ENCODE measurements at places on chromosomes 7 and 10.
A peak's percentile ranks its signal among the peaks of the same experiment; 100 is the strongest.

DNA sequence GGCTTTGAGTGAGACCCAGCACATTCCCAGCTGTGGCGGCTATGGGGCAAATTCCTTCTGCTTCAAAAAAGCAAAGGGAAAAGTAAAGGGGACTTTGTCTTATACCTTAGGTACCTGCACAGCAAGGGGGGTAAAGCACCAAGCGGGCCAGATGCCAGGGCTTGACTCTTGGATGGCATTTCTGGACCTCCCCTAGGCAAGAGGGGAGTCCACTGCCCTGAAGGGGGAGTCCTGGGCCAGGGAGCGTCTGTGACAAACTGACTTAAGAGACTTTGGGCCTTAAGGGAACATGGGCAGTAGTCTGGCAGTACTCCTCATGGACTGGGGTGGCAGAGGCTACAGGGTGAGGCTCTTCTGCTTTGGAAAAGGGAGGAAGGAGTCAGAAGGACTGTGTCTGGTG, 16.1 kb upstream of the FOXI2 start:
- no peak for DNase-seq

DNA sequence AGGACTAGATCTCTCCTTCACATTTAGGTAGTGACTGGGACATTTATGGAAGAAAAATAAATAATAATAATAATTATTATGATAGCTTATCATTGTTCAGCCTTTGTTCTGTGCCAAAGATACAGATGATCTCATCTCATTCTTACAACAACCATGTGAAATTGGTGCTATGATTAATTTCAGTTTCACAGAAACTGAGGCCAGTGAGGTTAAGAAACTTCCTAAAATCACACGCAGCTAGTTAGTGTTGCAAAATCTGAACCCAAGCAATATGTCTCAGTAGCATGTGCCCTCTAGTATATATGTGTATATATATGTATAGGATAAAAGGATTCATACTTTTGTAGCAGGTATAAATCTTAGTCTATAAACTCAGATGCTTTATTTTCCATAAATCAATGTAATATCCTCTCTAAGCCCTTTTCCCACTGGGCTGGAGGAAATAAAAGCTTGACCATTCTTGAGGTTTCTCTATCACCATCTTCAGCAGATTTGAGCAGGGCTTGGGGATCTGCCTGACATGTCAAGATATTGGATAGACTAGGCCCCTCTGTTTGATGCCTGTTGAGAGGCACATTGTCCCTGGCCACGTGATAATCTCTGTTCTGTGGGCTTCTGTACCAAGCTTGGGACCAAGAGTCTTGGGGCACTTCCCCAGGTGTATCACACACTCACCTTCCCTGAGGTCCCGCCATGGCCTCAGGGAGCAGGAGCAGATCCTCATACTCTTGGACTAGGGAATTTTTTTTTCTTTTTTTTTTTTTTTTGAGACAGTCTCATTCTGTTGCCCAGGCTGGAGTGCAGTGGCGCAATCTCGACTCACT, 172.6 kb upstream of the NRP1 start:
- no peak for DNase-seq

- no peak for DNase-seq
Measured at GRCh38 chr7:2151801-2152612, 80.7 kb downstream of the MAD1L1 start.

DNA sequence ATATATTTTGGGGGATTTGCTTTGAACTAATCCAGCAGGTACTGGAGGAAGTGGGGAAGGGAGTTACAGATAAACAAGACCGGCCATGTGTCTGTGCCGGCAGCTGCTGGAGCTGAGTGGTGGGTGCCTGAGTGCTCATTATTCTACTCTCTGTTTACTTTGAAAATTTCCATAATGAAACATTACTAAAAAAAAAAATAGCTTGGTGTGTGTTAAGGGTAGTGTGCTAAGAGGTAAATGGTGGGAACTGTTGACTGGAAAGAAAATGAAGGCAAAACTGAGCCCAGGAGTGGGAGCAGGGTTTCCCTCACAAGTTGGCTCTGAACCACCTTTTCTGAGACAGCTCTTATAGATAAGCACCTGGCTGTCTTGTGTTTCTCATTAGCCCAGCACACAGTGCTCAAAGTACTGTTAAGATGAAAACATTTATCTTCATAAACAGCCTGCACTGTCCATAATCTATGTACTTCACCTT, 50.6 kb downstream of the PARD3 start:
- DNase-seq = no peak

DNA sequence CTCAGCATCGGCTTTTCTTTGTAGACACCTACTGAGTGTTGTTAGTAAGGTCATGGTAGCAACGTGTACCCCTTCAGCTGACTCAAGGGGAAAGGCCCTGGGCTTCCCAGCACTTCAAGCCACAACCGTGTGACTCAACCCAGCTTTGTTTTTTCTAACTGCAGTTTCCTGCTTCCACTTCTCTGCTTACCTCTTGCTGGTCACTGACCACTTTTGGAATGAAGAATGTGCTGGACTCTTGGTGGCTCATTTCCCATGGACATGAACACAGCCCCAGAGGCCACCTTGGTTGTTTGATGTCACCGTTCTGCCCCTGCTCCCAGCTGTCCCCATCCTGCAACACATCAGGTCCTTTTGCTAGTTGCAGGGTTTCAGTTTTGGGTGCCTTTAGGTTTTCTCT, 69.5 kb upstream of the ZNF438 start:
- peak; percentile 8 for DNase-seq

GRCh38 chr7:51459809-51460208, 143.2 kb upstream of the COBL start:
- DNase-seq = no peak

DNA sequence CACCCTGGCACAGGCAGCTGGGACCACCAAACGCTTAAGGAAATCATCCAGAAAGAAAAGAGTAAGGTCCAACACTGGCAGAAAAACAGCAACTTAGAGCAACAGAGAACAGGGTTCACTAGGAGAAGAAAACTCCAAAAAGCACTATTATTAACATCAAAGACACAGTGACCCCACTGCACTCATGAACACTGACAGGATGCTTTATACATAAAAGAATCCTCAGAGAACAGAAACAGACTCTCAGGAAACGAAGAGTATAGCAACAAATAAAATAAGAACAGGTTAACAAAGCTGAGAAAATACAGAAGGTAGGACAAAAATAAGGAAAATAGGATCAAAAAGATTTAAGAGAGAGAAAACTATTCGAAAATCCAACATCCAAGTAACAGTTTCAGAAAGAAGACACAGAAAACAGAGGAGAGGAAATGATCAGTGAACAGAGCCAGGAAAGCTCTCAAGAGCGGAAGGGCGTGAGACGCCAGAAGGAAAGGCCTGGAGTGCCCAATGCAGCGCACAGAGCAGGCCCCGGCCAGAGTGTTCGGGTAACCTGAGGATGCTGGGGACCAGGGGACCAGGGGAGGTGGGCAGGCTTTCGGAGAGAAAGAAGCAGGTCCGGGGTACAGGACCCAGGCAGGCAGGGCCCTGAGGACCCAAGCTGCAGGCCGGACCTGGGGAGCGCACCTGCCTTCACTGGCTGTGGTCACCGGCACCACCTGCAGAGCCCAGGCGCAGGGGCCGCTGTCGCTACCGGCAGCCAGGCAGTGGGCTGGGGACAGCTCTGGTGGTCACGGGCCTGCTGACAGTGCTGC, 258.2 kb downstream of the MAD1L1 start:
- DNase-seq = no peak

DNA sequence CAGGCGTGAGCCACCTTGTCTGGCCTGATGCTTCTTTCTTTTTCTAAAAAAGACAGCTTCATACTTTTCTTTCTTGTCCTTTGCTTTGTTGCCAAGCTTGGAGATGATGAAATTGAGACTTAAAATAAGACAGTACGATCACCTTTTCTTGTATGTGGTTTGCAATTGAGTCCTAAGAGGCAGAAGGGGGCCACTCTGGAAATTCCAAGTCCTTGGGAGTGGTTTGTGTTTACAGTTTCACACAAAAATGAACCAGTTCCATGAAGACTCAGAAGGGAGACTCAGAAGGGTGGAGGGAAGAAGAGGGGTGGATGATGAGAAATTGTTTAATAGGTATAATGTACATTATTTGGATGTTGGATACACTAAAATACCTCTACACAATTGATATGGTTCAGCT, 70.7 kb upstream of the TNS3 start:
- DNase-seq = no peak

DNA sequence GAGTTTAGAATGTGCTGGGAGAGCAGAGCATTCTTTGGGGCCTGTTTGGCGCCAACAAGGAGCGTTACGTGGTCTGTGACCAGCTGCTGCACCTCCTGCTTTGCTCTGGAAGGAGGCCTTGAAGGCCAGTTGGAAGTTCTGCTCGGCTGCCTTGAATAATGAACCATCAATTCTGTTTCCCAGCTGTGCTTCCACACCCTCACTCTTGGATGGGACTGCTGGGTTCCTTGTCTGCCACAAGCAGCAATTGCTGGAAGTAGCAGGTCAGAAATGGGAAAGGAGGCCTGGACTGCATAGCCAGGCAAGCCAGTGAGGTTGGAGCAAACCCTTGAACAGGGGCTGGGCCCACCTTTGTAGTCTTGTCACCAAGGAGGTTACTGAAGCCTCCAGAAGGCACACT, 86.6 kb upstream of the INSYN2A start:
- DNase-seq = no peak

DNA sequence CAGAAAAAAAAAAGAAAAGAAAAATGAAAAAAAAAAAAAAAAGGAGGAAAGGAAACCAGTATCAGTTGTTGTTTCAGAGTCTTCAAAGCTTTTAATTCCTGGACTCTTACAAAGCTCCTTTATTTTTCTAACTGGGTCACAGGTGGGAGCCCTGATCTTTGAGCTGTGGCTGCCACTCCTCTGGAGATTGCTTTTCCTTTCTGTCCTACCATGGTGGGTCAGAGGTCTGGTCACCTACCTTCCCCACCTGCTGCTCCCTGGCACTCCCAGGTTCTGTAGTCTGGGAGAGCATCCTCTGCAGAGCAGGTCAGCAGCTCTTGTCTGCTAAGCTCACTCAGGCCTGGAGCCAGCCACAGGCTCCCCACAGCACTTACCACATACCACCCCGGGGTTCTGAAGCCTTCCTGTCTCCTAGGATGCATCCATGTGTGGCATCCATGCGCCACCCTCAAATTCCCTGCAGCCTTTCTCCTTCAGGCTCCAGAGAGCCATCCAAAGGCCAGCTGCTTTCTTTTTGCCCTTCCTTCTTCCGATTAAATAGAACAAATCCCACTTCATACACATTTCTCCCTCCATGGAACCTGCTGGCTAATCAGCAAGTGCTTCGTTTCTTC, 73.2 kb upstream of the TPK1 start:
- DNase-seq = no peak

- DNase-seq = no peak
Measured at GRCh38 chr10:79070081-79070605, 1.4 kb downstream of the ZMIZ1 start.

DNA sequence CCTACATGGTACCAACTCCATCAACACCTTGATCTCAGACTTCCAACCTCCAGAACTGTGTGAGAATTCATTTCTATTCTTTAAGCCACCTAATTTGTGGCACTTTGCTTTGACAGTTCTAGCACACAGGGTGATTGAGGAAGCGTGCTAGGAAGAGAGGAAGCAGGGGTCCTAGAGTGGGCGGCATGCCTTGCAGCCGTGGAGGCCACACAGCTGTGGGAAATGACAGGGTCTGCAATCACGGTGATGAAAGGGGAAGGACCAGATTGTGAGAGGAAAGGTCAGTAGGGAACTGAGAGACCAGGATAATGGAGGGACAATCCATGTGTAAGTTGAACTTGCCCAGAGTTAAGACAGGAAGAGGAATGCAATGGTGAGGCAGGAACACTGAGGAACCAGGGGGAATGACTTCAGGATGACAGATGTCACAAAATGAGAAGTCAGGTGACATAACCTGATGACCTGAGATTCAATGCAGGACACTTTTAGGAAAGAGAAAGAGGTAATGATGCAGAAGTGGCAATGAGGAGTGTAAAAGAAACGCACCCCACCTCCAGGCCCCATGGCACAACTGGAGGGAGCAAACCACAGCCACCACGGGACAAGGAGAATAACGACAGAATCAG, 87.3 kb upstream of the PIK3CG start:
- no peak for DNase-seq

DNA sequence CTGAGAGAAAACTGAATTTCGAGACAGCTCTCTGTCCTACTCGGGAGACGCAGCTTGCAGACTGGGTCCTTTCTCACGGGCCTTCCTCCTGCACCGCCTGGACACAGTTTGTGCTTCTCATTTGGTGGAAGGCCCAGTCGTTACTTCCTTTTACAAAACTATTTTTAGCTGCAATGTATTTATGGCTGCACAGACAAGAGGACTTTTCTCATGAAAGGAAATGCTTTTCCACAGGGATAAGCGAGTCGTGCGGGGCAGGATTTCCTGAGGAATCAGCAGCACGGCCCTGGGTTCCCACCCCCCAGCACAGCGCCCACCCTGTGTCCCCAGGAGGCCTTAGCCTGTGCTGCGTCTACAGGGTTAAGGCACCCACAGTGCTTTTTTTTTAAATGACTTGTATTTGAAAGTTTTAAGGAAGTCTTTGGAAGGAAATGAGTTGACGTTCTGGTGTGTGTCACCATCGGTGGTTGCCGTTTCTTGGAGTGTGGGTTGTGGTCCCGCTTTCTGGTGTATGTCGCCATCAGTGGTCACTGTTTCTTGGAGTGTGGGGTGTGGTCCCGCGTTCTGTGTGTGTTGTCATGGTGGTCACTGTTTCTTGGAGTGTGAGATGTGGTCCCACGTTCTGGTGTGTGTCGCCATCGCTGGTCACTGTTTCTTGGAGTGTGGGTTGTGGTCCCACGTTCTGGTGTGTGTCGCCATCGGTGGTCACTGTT, 50.9 kb downstream of the INPP5A start:
- DNase-seq = no peak

Data from NK-92 treated with Interleukin-12 subunit alpha and Interleukin-12 subunit beta, amount 100 ng/mL, for 24 hours (cell line).